ENCODE measurements at places on chromosomes 7 and 10. TPM values are rescaled to one million over a fixed set of nuclear protein-coding genes. Genes with fewer than 3 reads are reported as not detected.

GRCh38 chr7:37786741-37787569, 61.4 kb upstream of the NME8 start:
- DNase-seq, result no peak

GRCh38 chr7:127786184-127786583, 134.2 kb downstream of the SND1 start:
- DNase-seq, result no peak

DNA sequence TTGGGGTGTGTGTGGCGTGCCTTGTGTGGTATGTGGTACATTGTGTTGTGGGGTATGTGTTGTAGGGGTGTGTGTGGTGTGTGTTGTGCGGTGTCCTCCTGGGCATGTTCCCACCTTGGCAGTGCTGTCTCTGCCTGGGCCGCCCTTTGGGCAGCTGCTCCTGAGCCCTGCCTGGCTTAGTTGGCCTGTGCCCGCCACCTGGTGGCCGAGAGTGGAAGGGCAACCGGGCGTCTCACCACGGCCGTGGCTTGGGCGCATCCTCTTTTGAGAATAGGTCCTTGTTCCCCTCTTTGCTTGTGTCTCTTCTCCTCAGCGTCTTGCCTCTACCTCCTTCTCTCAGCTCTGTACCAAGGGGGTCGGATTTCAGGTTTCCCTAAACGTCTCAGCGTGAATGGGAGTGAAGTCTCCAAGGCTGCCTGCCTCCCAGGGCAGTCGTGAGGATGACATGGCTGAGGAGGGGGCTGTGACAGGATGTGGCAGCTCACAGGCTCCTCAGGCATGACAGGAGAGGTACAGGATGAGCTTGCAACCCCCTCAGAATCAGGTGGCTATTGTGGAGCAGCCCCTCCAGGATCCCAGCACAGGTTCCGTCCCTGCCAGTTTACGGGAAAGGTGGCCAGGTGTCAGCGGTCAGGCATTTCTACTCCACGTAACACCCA, 98.4 kb upstream of the PODXL start:
- peak; percentile 64 for DNase-seq

- no peak for DNase-seq
Measured at GRCh38 chr10:44380829-44381600, 3.9 kb downstream of the CXCL12 start.

DNA sequence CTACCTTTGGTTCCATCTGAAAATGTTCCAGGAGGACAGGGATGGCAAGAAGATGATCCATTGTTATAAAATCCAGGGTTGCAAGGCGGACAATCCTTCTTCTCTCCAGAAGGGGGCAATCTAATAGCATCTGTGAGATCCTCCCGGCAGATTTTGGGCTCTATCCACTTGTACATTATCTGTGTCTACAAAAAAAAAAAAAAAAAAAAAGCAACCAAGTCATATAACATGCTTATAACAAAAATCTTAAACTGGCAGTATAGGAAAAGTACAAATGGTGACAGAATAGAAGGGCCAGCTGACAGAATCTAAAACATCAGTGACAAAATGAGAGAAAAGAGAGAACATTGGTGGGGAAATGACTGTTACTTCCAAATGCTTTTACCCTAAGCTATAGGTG, 132.7 kb downstream of the ELAPOR2 start:
- DNase-seq, result no peak

- no peak for DNase-seq
Measured at GRCh38 chr7:134602881-134603451, 43.7 kb upstream of the BPGM start.

- no peak for DNase-seq
Measured at GRCh38 chr10:56836659-56837058, 475.6 kb upstream of the ZWINT start.

GRCh38 chr10:78868456-78868855, 200.3 kb upstream of the ZMIZ1 start:
- DNase-seq, result no peak

DNA sequence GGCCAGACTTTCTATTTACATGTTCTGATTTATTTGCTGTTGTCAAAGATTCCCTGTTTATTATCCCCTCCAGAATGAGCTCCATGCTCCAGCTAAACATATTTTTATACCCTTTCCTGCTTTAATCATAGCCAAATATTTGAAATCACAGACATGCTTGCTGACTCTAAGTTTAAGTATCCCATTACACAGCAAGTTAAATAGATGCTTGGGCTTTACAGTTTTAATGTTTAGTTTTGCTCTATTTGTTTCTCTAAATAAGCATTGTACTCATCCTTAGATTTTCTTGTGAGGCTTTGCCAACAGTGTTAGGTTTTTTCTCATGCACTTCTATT, 196.8 kb downstream of the TAX1BP1 start:
- no peak for DNase-seq

DNA sequence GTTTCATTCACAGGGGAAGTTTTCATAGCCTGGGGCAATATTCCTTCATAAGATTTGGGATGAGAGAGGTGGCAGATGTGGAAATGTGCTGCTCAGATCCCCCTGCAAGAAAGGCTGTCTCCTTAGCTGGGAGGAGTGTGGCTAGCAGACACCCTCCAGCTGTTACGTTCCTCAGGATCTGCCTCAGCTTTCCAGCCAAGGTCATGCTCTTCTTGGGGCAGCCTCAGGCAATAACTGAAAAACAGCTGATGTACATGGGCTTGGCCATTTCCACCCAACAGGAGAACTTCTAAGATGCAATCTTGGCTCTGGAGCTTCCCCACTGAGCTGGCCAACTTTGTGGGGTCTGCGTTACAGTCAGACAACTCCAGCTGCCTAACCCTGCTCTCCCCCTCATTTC, 51.3 kb upstream of the SEPTIN7 start:
- no peak for DNase-seq

GRCh38 chr10:6045878-6046772, 16.0 kb downstream of the IL2RA start:
- DNase-seq, result no peak

- no peak for DNase-seq
Measured at GRCh38 chr10:20963721-20964595, 66.8 kb upstream of the NEBL start.

DNA sequence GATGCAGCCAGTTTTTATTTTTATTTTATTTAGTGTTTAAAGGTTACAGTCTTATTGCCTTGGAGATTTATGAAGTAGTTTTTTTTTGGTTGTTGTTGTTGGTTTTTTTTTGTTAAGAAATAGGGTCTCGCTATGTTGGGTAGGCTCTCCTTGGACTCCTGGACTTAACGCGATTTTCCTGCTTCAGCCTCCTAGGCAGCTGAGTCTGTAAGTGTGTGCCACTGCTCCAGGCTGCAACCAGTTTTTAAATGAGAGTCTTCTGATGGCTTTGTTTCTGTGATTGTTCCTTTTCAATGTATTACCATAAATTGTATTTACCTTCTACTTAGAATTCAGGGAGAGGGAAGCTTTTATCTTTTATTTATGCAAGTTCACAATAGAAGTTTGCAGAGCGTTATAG, 62.8 kb downstream of the BICC1 start:
- no peak for DNase-seq

DNA sequence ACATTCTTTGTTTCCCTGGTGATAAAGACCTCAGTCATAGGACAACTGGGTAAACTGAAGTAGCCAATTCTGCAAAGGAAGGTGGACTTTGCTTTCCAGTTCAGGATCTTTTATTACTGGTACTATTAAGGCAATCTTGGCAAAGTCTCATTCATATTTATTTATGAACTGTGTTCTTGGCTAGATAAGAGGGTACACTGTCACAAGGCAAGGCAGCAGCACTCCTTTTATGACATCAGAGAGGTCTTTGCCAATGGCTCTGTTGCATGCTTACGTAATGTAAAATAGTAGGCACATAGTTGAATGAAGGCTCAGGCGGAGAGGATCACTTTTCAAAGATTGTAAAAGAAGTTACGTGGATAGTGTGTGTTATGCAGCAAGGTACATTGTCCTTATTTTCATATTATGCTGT, 63.7 kb upstream of the PDK4 start:
- no peak for DNase-seq

DNA sequence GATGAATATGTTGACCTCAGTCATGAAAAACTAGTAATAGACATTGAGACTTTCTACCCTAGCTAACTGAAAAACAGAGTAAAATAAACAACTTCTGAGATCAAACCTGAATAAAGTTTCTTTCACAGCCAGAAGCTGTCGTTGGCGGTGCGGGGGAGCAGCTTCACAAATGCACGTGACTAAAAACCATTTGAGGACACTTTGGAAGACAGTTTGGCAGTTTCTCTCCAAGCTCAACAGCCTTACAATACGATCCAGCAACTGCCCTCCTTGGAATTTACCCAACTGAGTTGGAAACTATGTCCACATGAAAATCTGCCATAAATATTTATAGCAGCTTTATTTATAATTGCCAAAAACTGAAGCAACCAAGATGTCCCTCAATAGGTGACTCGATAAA, 63.1 kb downstream of the CYTH3 start:
- DNase-seq, result no peak

The MKI67 gene
- total RNA-seq, result 151 TPM

The KCNIP2 gene
- 4.3 TPM for total RNA-seq

The CREB5 gene
- 3.1 TPM for total RNA-seq

The PDGFA gene
- total RNA-seq, result 18.5 TPM

The MNX1 gene
- 3.6 TPM for total RNA-seq

The SCIN gene
- 5.6 TPM for total RNA-seq

The CDK13 gene
- total RNA-seq, result 52.0 TPM

The VSTM2A gene
- total RNA-seq, result not detected

The ASB10 gene
- total RNA-seq, result not detected

The GIMAP2 gene
- 1.5 TPM for total RNA-seq
